PC-3 (cell line): ENCODE measurements at places on chromosomes 12 and 14. TPM values are rescaled to one million over a fixed set of nuclear protein-coding genes. Genes with fewer than 3 reads are reported as not detected.

LPAR5 gene
- total RNA-seq, result 2.3 and 4.3 TPM in 2 replicates

- DNase-seq, result no peak
Observed at GRCh38 chr12:117936722-117937484, 31.9 kb downstream of the KSR2 start.

DNA sequence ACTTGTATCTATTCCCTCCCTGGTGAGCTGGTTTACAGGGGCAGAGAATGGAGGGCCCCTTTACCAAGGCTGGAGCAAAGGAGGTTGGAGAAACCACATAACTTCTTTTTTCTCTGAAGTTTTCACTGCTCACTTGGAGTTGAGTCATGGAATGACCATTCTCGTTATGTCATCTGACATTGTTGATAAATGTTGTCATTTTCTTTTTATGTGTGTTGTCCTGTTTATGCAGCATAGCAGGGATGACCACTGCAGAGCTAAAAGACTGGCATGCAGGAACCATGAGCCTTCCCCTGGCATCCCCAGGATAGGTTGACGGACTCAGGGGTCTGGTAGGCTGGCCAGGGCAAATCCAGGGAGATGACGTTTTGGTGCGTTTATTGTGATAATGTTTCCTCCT lies 256.8 kb upstream of the DDHD1 start:
- no peak for DNase-seq

- no peak for DNase-seq
Observed at GRCh38 chr14:101814934-101815333, 53.4 kb downstream of the PPP2R5C start.

GRCh38 chr12:14394317-14395073 lies 29.0 kb downstream of the ATF7IP start:
- peak; percentile 53 for DNase-seq
